ELR (cell line): ENCODE measurements at places on chromosomes 11 and 22.
A peak's percentile ranks its signal among the peaks of the same experiment; 100 is the strongest.

GRCh38 chr11:114033066-114033465, 26.4 kb upstream of the ZBTB16 start:
- no peak for DNase-seq

GRCh38 chr11:76880956-76881355, 20.2 kb downstream of the ACER3 start:
- DNase-seq, result no peak

DNA sequence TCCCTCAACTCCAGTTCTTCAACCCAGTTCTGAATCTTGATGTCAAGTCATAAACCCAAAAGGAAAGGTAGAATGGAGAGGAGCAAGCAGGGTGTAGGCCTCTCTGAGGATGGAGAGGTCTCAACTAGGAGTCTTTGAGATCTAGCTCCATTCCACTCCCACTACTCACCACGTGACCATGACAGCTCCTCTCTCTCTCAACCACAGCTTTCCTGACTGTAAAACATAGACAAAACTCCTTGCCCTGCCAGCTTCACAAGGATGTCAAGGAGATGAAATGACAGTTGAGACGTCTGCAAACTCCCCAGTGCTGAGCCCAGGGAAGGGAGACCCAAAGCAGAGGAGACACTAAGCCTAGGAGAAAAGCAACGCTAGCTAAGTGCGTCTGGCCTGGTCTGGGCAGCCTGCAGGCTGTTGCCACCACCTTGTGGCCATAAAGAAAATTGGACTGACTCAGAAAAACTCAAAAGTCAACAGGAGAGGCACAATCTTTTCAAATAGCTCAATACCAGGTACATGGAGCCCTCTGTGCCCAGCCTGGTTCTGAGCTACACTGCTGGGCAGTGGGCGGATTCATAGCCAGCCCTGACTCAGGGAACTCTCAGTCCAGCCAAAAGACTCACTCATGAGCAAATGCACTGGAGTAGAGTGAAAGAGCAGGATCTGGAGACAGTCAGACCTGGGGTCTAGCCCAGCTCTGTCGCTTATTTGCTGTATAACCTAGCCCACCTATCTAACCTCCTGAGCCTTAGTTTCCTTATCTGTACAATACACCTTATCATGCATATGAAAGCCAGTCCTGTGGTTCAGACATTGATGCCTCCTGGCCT, 3.4 kb downstream of the CLPB start:
- DNase-seq, result peak; percentile 71

DNA sequence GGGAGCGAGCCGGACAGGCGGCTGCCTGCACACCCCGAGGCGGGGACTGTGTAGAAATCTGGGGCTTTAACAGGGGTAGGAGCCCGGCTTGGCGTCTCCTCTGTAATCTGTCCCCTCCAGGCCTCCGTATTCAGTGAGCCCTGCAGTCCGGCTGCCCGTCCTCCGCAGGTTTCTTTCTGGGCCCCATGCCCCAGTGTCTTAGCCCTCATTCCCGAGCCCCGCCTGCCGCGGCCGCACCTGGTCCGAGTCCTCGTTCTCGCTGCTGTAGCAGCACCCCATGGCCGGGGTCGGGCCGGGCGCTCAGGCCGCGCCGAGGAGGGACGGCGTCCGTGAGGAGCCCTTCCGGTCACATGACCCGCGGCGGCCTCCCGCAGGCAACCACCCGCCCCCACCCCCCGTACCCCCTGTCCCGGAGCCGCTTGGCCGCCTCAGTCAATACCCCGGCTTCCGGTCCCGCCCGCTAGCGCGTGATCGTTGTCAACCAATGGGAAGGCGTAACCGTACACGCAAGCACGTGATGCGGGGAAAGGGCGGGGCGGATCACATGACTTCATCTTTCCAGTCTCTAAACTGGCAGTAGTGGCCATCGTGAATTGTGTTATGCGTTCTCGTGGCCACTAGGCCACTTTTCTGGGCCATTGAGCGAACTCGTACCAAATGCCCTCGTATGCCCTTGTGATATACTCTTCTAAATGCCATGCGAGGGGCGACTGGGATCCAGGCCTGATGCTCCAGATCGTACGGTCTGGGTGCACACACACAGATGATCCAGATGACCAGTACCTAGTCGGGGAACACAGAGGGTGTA, at the start of gene LAMTOR1:
Gene LAMTOR1 (minus strand): TSS at position 352 of the 808 bp plus-strand sequence. CDS start 73 bp downstream, at position 279.
- DNase-seq, result peak; percentile 100

- no peak for DNase-seq
These were observed at the start of gene OR51M1 for GRCh38 chr11:5383576-5383975. OR51M1 (plus strand) TSS chr11:5383812; CDS start chr11:5389399, 5,587 bp downstream.

- peak; percentile 27 for DNase-seq
These were observed 1964.5 kb upstream of the RAG2 start for GRCh38 chr11:38562562-38562961.

GRCh38 chr11:91258876-91259275, 965.7 kb upstream of the FAT3 start:
- DNase-seq, result no peak

DNA sequence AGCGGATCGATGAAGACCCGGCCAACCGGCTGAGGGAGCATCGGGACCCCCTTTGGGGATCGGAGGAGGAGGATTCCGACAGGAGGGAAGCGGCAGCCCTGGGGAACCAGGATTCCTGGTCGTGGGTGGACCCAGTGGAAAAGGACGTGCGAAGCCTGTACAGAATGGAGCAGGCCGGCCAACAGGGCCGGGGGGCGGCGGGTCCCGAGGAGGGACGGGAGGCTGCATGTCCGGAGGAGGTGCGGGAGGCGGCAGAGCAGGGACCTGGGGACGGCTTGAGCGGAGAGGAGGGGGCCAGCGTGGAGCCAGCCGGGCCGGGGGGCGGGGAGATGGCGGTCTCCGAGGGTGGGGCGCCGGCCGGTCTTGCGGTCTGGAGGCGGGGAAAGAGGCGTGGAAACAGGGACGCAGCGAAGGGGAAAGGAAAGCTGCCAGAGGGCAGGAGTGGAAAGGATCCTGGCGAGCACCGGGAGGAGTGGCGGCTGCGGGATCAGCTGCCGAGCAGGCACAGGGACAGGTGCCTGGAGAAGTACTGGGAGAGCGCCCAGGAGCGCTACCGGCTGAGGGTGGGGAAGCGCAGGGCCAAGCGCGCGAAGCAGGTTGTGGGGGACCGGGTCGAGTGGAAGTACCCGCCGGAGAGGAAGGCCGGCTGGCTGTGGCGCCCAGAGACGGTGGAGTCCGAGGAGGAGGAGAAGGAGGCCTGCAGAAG, at the start of gene ANO5:
Gene ANO5 (plus strand): TSS at position 444 of the 706 bp plus-strand sequence. CDS start 408 bp downstream, outside the sequence.
- DNase-seq, result no peak

GRCh38 chr11:132626446-132626845, 905.9 kb downstream of the OPCML start:
- DNase-seq, result no peak

DNA sequence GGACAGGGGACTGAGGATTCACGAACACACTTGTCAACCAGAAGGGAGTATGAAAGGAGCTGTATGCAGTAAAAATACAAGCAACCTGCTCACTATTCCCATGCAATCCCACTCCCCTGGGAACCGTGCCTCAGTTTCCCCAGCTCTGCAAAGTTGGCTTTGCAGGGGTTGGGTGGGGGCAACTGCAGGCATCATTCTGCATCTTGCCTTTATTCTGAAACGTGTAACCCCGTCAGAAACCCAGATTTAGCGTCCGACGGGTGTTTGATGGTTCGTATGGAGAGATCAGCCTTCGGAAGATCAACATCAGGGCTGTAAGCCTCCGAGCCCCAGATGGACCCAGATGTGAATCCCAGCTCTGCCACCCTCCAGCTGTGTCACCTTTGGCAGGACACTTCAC, 3.6 kb downstream of the CYTH4 start:
- DNase-seq, result no peak

GRCh38 chr11:68053117-68053516, 14.3 kb downstream of the TCIRG1 start:
- no peak for DNase-seq

DNA sequence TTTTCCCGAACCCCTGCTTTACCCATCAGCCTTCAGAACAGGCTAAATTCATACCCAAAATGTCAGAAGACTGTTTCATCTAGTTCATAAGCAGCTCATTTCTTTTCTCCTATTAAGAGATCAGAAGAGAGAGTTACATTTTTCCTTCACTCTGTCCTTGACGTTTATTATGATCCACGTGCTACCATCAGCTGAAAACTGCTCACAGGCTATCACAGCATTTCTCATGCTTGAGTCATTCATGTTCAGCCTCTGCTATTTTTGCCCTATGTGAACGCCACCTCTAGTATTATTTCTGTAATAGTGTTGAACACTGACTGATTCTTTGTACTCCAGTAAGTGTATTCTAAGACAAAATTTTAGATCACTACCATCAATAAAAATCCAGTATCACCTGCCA, 51.9 kb downstream of the SLC1A2 start:
- DNase-seq, result peak; percentile 84

DNA sequence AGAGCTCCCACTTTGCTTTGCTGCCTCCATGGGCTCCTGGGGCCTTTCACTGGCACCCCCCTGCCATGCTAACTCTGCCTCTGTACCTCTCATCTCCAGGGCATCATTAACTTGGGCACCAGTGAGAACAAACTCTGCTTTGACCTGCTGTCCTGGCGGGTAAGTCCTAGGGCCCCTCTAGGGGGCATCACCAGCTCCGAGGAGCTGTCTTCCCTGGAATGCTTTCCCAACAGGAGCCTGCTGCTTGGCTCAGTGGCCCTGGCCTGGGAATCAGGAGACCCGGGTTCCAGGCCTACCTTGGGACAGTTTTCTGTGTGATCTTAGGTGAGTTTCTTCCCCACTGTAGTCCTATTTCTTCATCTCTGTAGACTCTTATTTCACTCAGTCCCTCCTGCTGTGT, 5.1 kb downstream of the ACCS start:
- no peak for DNase-seq

DNA sequence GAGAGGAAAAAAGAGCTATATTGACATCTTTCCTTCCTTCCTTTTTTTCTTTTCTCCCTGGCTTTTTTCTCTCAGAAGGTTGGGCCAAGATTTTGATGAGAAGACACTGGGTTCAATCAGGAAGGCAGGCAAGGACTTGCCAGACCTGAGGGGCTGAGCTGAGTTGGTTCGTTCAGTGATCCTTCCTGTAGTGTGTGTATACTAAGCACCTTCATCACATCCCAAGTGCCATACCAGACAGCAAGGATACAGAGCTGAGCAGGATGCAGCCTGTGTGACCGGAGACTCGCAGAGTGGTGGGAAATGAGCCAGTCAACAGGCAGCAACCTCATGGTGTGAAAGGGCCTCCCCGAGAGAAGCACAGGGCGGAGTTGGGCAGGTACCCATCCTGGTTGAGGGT, 95.5 kb downstream of the SPON1 start:
- no peak for DNase-seq

DNA sequence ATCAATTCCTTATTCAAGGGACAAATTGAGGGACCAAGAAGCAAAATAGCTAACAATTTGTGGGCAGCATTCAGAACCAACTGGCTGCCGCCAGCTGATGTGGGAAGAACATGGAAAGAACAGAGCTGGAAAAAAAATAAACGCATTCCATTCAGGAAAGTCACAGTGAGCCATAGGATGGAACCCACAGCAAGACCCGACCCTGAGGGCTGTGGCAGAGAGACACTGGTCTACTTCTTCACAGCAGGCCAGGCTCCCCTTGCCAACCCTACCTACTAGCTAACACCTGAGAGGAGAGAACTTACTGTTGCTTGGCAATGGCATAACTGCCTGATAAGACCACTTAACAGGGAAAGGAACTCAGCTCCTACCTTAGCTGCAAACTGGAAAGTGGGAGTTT, 123.5 kb upstream of the APOA1 start:
- DNase-seq, result peak; percentile 88

- DNase-seq, result peak; percentile 63
These were observed 161.8 kb upstream of the GRK3 start for GRCh38 chr22:25402501-25403283.

DNA sequence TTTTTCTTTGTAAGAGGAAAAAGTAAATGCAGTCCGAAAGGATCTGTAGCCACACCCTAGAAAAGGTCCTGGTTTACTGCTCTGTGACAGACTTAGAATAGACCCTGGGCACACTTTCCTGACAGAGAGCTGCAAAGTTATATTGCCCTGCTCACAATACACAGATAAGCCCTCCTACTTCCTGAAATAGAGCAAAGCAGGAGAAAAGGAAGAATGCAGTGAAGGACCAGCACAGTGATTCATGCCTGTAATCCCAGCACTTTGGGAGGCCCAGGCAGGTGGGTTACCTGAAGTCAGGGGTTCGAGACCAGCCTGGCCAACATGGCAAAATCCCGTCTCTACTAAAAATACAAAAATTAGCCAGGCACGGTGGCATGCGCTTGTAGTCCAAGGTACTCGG, 2.2 kb downstream of the CYB561A3 start:
- no peak for DNase-seq

DNA sequence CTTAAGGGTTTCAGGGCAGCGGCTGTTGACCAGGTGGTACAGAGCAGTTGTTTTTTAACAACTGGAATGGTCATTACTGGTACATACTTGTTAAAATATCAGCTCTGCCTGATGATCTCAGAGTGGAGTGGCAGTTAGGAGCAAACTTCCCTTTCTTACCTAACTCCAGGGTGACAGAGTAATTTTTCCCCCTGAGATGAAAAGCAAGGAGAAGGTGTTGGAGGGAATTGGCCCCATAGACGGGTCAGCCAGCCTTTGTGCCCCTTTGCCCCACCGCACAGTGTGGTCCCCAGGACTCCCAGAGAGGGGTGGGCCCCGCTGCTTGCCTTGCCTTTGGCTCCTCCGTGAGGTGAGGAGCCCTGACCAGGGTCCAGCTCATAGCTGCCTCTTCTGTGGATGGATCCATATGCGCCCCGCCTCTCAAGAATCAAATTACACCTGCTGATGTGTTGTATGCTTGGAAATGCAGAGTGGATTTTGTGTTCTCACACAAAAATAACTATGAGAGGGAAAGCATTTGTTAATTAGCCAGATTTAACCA, 27.0 kb upstream of the SORL1-AS1 start:
- no peak for DNase-seq

DNA sequence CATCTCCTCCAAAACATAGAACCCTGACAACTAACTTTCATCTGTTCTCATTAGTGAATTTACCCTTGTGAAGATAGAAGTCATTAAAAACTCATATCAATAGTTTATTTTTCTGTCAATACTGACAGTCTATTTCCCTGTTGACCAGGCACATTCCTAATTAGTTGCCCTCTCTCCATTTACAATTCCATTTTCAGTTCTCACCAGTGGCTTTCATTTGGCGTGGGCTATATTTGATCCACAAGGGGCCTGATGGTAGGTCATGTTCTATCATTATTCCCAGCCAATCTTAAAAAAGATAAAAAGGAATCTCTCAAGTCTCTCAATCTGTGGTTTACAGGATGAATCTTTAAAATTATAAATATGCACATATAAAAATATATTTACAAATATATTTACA, 3.9 kb upstream of the AKIP1 start:
- DNase-seq, result no peak

- DNase-seq, result no peak
These were observed 121.9 kb upstream of the MTMR2 start for GRCh38 chr11:96045622-96046456.

DNA sequence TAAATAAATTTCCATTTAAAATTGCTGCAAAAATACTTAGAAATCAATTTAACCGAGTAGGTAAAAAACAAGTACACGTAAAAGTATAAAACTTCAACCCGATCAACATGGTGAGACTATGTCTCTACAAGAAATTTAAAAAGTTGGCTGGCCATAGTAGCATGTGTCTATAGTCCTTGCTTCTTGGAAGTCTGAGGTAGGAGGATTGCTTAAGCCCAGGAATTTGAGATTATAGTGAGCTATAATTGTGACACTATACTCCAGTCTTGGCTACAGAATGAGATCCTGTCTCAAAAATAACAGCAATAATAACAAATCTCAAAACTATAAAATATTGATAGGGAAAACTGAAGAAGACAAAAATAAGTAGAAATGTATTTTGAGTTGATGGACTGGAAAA, 11.1 kb downstream of the CASP4 start:
- DNase-seq, result no peak

GRCh38 chr11:77497368-77497767, 23.5 kb upstream of the PAK1 start:
- peak; percentile 7 for DNase-seq

GRCh38 chr22:21984793-21985192, 2.2 kb upstream of the TOP3B start:
- DNase-seq, result peak; percentile 38
